Activated CD8-positive, alpha-beta memory T cell treated with anti-CD3 and anti-CD28 coated beads for 24 hours (primary cell): ENCODE measurements at places on chromosomes 4 and X.
A peak's percentile ranks its signal among the peaks of the same experiment; 100 is the strongest.

GRCh38 chr4:38062088-38062775 lies 102.0 kb downstream of the PTTG2 start:
- DNase-seq = peak; percentile 80

- no peak for DNase-seq
Measured at GRCh38 chr4:130995988-130996387, 1900.0 kb downstream of the C4orf33 start.

DNA sequence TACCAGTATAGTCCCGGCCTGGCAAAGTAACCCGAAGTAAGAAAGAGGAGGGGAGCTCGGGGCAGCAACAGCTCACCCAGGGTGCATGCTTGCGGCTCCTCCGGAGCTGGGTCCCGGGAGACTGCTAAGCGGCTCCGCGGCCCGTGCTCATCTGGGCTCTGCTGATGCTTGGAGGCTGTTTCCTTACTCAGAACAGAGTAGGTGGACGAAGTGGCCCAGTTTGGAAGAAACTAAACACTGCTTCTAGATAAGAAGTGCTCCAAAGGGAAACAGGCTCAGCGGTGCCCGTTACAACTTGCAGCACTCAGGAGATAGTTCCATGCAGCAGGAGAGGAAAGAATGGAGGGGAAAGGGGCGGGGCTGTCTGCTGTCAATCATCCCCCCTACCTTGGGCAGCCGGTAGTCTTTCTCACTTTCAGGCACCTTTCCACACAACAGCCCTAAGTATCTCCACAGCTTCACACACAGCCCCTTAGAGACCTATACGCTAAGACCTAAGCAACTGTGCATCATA lies at the start of gene COL4A6:
Gene COL4A6, minus strand, starts transcription at position 313 of the 514 bp plus-strand sequence. Its CDS starts 226 bp downstream, at position 87.
- no peak for DNase-seq

DNA sequence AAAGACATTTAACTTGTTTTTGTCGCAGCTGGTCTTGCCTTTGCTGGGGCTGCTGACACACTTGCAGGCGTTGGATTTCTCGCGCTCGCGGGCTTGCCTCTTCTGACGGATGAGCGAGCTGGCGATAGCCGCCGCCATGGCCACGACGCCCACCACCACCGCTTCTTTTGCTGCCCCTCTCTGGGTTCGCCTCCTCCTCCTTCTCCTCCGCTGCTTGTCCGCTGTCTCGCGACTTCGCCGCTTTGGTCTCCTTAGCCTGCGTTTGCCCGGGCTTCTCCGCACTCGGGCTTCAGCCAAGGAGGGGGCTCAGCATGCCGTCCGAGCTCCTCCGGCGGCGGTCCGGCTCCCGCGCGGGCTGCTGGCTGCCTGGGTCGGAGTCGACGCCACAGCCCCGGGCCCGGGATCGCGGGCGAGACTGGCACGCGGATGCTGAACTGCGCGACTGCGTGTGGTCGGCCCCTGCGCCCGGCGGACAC lies 613 bp downstream of the FGF13 start:
- no peak for DNase-seq

DNA sequence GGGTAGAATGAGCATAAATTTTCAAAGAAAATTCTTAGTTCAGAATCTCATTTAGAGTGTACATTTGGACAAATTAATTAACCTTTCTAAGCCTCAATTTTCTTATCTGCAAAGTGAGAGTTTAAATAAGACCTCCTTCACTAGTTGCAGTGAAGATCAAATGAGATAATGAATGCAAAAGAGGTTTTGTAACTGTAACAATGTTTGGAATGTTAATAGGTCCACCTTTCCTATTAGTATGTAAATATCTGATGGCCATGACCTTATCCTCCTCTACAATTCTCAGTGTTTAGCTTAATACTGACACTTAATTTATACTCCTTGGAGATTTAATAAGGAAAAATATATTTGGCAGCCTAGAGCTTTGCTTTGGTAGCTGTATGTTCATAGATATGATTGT lies 138.8 kb downstream of the GABRG1 start:
- no peak for DNase-seq

GRCh38 chr4:151688003-151688784 lies 72.6 kb downstream of the GATB start:
- no peak for DNase-seq

GRCh38 chr4:188332265-188332664 lies 193.0 kb downstream of the TRIML1 start:
- DNase-seq = no peak

- no peak for DNase-seq
Measured at GRCh38 chr4:44493924-44494323, 45.3 kb upstream of the KCTD8 start.

GRCh38 chr4:183185018-183185417 lies 86.0 kb downstream of the WWC2 start:
- no peak for DNase-seq

DNA sequence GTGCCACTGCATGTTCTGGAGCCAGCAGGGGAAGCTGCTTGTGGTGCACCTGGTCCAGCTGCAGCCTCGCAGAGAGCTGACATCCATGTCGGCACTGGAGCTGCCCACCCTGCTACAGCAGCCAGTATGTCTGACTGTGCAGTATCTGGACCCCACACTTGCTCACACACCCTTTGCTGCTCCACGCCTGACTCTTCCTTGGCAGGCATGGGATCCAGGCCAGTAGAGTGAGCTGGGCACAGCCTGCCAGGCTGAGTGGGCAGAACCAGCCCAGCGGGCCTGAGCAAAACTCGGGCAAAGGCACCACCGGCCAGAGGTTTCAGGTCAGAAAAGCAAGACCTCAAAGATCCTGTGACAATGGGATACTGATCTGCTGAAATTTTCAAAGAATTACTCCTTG lies 690.1 kb downstream of the STPG2 start:
- no peak for DNase-seq

- DNase-seq = no peak
Measured at GRCh38 chr4:71520850-71521249, 182.0 kb downstream of the SLC4A4 start.

DNA sequence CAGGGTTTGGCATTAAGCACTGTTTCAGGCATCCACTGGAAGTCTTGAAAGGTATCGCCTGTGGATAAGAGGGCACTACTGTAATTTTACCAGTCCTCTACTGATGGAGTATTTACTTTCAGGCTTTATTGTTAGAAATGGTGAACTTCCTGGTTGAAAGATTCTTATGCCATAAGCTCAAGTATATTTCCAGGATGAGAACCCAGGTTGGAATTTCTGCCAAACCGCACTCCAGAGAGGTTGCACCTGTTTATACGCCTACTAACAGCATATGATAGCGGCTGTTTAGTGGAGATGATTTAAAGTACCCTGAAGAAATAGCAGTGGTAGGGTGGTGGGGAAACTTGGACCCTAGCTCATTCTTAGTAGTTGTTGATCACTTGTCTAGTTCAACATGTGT lies 9.9 kb downstream of the FNIP2 start:
- no peak for DNase-seq

DNA sequence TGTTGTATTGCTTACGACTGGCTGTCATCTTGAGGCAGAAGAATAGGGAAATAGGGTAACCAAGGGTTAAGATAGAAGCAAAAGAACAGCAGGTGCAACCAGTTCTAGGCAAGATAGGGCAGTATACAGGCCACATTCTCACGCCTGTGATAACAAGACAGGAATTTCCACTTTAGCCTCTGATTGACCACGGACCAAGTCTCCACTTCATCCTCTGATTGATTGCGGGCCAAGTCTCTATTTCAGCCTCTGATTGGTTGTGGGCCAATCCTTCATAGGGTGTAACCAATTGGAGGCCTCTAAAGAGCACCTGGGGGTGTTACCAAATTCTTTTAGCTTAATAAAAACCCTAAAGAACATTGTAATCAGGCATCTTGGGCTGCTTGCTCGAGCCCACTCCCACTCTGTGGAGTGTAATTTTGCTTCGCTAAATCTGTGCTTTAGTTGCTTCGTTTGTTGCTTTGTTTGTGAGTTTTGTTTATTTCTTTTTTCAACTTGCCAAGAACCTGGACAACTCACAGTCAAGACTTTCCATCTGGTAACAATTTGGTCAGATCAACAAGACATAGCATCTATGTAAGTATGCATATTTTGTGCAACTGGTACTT lies 8.7 kb upstream of the TBC1D9 start:
- DNase-seq = no peak

DNA sequence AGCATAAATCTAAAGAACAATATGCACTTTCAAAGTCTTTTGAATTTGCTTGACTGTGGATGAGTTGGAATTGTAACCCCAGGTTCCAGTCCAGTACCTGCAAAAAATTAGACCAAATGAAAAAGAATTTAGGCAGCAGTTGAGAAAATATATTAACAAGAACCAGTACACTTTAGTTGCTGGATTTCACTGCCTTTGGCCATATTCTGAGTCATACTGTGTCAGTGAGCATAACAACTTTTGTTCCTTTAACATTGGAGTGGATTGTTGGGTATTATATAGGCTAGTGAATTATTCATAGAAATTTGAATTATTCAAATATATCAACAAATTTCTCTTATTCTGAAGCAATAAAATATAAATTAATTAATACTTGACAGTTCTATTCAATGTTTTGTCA lies 101.5 kb upstream of the SMAD1 start:
- DNase-seq = no peak

- DNase-seq = no peak
Measured at GRCh38 chr4:21722157-21722839, 226.3 kb downstream of the KCNIP4 start.

GRCh38 chr4:158946825-158947224 lies 156.1 kb upstream of the RAPGEF2 start:
- DNase-seq = no peak
